ENCODE measurements at places on chromosomes 11 and 22. TPM values are rescaled to one million over a fixed set of nuclear protein-coding genes. Genes with fewer than 3 reads are reported as not detected.

The DDTL gene
- polyA plus RNA-seq = 3.5 TPM

The BIRC3 gene
- 2.9 TPM for polyA plus RNA-seq

The KRTAP5-9 gene
- 0.18 TPM for polyA plus RNA-seq

The CCDC89 gene
- polyA plus RNA-seq = 0.64 TPM

The NEFH gene
- polyA plus RNA-seq = 81.1 TPM

The C11orf97 gene
- not detected for polyA plus RNA-seq

The CALCA gene
- not detected for polyA plus RNA-seq

The DDX25 gene
- polyA plus RNA-seq = 2.5 TPM

The APOL5 gene
- polyA plus RNA-seq = not detected

The PPP2R5B gene
- polyA plus RNA-seq = 51.3 TPM

The OR2AG1 gene
- not detected for polyA plus RNA-seq

The CDHR5 gene
- polyA plus RNA-seq = 0.56 TPM

The TTC36 gene
- 0.80 TPM for polyA plus RNA-seq

The PRG3 gene
- not detected for polyA plus RNA-seq

The KDELR3 gene
- polyA plus RNA-seq = 11.0 TPM

The ROBO4 gene
- polyA plus RNA-seq = 31.0 TPM

The MYBPC3 gene
- polyA plus RNA-seq = 1.5 TPM

The GPHA2 gene
- polyA plus RNA-seq = 0.67 TPM

The MYRF gene
- 0.61 TPM for polyA plus RNA-seq

The RIMBP3C gene
- 0.18 TPM for polyA plus RNA-seq

The OR2D2 gene
- polyA plus RNA-seq = not detected

The SAA1 gene
- polyA plus RNA-seq = 20.0 TPM

The DCDC1 gene
- 0.29 TPM for polyA plus RNA-seq

The OR8D1 gene
- not detected for polyA plus RNA-seq

The SPTY2D1 gene
- 2.5 TPM for polyA plus RNA-seq

The OMP gene
- 1.6 TPM for polyA plus RNA-seq

The INSC gene
- polyA plus RNA-seq = 0.18 TPM

The INCENP gene
- polyA plus RNA-seq = 1.4 TPM

The ATG2A gene
- polyA plus RNA-seq = 43.3 TPM

The FERMT3 gene
- polyA plus RNA-seq = 5.5 TPM

The SLC29A2 gene
- polyA plus RNA-seq = 4.7 TPM

The ARHGEF17 gene
- 8.1 TPM for polyA plus RNA-seq

The YPEL1 gene
- 4.4 TPM for polyA plus RNA-seq

The YPEL4 gene
- 15.7 TPM for polyA plus RNA-seq

The FOLH1 gene
- 0.48 TPM for polyA plus RNA-seq

The P4HA3 gene
- polyA plus RNA-seq = 1.2 TPM

The MLC1 gene
- not detected for polyA plus RNA-seq

The HTR3B gene
- not detected for polyA plus RNA-seq

The PKNOX2 gene
- polyA plus RNA-seq = 2.7 TPM

The CYP2D6 gene
- polyA plus RNA-seq = 0.20 TPM

The RBX1 gene
- 144 TPM for polyA plus RNA-seq

The PATE4 gene
- not detected for polyA plus RNA-seq

The TRIM51 gene
- polyA plus RNA-seq = not detected

The SLCO2B1 gene
- 13.0 TPM for polyA plus RNA-seq

The CDC42BPG gene
- polyA plus RNA-seq = 4.9 TPM

The SEPTIN3 gene
- polyA plus RNA-seq = 6.4 TPM

The KCNK7 gene
- polyA plus RNA-seq = 2.4 TPM

The SGSM1 gene
- 3.3 TPM for polyA plus RNA-seq

The CLMP gene
- polyA plus RNA-seq = 36.6 TPM

The CASP1 gene
- 15.0 TPM for polyA plus RNA-seq

The SOX10 gene
- 5.4 TPM for polyA plus RNA-seq

The PRSS23 gene
- 27.7 TPM for polyA plus RNA-seq

The PHRF1 gene
- polyA plus RNA-seq = 8.7 TPM

The ART1 gene
- polyA plus RNA-seq = not detected

The DAGLA gene
- 2.7 TPM for polyA plus RNA-seq
